ENCODE measurements at places on chromosomes 11 and 22.

- DNase-seq, result no peak
Measured at GRCh38 chr11:18495703-18496102, 31.0 kb downstream of the TSG101 start.

DNA sequence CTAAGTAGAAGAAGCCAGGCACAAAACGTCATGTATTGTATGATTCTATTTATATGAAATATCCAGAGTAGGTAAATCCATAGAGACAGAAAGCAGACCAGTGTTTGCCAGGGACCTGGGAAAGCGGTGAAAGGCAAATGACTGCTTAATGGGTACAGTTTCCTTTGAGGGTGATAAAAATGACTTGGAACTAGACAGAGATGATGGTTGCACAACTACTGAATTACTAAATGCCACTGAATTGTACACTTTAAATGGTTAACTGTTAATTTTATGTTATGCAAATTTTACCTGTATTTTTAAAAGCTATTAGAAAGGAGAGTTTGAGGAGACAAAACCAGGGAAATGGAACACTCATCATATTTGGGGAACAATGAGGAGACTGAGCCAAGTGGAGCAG, 61.8 kb upstream of the USP47 start:
- no peak for DNase-seq

- no peak for DNase-seq
Measured at GRCh38 chr11:80024119-80024518, 583.3 kb upstream of the TENM4 start.

- no peak for DNase-seq
Measured at GRCh38 chr22:20433191-20433590, 4.4 kb downstream of the SCARF2 start.

- no peak for DNase-seq
Measured at GRCh38 chr22:48237466-48238283, 1475.2 kb downstream of the TBC1D22A start.

GRCh38 chr11:35629511-35629910, 11.3 kb downstream of the FJX1 start:
- DNase-seq, result no peak

GRCh38 chr22:47580121-47580520, 817.7 kb downstream of the TBC1D22A start:
- DNase-seq, result no peak

GRCh38 chr11:112211536-112211935, 14.7 kb upstream of the PTS start:
- no peak for DNase-seq

DNA sequence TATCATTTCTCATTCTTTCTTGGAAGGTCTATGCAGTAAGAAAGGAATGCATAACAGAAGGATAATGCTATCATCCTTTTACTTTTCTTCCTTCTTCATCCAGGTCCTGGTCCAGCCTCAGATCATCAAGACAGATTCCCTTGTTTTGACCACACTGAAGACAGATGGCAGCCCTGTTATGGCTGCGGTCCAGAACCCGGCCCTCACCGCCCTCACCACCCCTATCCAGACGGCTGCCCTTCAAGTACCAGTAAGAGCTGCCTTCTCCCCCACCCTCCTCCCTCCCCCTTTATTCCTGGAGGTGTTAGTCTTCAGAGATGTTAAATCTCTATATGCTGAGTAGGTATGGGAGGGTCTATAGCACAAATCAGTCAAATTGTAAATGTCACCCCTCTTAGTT, 37.9 kb downstream of the SREBF2 start:
- no peak for DNase-seq

DNA sequence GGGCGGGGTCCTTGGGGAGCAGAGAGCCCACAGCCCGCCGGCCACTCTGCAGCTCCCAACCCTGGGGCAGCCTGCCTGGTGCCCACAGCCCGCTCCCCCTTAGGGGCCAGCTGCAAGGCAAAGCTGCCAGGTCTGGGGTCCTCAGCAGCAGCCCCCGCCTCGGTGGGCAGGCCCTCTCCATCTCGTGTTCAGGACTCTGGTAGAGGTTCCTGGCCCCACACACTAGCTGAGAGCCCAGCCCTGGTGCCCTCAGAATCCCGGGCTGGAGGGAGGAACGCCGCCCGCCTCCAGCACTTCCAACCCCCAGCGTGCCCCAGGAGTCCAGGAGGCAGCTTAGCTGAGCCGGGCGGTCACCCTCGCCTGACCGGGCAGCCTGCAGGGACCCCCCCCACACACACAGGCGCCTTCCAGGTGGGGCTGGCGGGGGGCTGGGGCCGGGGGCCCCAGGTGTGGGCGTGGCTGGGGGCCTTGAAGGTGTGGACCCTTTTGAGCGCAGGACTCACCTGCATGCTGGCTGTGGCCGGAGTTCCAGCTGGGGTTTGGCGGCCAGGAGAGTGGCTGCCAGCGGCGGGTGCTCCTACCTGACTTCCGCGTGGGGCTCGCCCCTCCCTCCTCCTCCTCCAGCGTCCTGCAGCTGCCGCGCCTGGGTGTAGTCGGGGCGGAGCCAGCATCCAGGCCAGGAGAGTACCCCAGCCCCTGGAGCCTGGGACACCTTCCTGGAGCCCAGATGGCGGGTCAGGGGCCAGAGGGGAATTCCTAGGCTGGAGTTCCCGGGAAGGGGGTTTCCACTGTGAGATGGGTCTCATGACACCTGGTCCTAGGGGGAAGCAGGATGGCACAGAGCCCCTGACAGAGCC, at the start of gene ANO9:
ANO9 (minus strand) TSS at position 594 of the 857 bp plus-strand sequence; CDS start at position 509, 85 bp downstream.
- DNase-seq, result no peak

- DNase-seq, result no peak
Measured at GRCh38 chr11:88042238-88042637, 133.0 kb downstream of the RAB38 start.

- no peak for DNase-seq
Measured at GRCh38 chr22:29202212-29203192, 3.2 kb upstream of the EMID1 start.

DNA sequence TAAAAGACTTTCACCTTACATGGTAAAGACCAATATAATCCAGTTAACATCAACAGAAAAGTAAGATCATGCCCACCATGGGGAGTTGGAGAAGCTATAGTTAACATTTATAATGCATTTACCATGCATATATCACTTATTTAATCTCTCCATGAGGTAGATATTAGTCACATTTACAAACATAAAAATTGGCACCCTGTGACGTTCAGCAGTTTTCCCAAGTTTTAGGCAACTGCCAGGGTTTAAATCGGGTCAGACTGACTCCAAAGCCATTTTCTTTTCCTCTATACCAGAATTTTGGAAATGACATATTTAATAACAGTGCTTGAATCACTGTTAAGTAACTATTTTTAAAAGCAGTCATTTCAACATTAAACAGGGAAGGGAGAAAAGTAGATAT, 266.3 kb downstream of the DDX10 start:
- DNase-seq, result no peak

- no peak for DNase-seq
Measured at GRCh38 chr11:117604336-117604995, 192.6 kb downstream of the DSCAML1 start.

- DNase-seq, result no peak
Measured at GRCh38 chr11:94211261-94211830, 82.7 kb downstream of the PANX1 start.

DNA sequence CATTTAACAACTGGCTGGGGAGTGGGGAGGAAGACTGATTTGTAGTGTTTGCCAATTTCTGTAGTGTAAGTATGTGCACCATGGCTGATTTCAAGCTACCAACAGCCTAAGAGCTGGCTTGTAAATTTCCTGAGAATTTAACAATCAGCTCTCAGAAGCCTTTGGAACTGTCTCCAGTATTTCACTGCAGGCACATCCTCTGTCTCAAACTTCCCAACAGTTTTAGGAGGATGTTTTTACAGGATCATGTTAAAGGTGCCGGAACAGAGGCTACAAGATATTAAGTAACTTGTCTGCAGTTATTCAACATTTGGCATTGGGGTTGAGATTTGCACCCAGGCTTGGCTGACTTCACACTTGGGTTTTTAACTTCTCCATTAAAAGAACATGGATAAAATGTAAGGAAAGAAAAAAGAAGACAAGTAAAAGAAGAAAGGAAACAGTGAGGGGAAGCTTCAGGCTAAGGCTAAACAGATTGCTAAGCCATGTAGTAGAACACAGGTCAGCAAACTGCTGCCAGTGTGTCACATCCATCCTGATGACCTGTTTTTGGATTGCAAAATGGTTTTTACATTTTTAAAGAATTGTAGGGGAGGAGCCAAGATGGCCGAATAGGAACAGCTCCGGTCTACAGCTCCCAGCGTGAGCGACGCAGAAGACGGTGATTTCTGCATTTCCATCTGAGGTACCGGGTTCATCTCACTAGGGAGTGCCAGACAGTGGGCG, 204.8 kb upstream of the SESN3 start:
- DNase-seq, result no peak

DNA sequence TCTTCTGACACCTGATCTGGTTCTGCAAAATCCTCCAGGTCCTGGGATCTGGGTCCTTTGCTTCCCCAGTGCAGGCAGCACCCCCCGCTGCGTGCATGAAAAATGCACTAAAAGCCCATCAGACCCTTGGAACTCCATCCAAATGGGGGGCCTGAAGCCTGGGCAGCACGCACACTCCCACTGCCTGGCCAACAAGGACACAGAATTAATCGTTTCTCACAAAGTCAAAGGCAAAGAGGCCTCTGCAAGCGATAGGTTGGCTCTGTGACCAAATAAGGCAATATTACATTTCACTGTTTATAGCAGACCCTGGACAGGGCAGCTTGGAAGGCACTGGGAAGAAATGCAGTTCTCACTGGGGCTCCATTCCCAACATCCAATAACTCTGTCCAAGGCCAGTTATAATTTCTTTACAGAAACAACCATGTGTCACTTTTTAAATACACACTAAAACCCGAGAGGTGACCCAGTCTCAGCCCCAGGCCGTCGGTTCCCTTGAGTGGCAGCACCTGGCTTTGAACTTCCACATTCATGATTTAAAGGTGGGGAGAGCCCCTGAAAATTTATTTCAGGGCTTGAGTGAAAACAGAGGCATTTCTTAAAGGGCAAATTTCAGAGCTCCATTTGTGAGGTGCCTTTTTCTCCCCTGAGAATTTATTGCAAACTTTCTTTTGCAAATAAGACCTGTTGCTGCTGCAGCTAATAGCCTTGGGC, 114.4 kb upstream of the ANO1 start:
- no peak for DNase-seq

GRCh38 chr11:117825538-117826189, 1.1 kb upstream of the FXYD2 start:
- DNase-seq, result no peak

- DNase-seq, result no peak
Measured at GRCh38 chr11:66663741-66664296, 13.9 kb downstream of the RBM4B start.

DNA sequence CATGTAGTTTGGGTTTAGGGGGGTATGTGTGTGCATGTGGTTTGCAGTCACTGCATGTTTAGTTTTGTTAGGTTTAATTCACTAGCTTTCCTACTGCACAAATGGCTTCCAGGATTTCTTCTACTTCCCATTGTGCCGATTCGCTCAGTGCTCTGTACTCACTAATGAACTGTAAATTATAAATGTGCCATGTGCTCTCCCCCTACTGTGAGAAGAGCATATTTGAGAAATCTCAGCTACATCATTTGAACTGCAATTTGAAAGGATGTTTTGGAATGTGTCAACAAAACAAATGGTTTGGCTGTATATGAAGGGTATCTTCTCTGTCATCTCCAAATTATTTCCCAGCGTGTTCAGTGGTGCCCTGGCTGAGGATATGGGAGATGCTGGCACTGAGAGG, 28.1 kb downstream of the CYB5R2 start:
- no peak for DNase-seq

- no peak for DNase-seq
Measured at GRCh38 chr11:107882095-107882820, 23.7 kb upstream of the SLC35F2 start.

DNA sequence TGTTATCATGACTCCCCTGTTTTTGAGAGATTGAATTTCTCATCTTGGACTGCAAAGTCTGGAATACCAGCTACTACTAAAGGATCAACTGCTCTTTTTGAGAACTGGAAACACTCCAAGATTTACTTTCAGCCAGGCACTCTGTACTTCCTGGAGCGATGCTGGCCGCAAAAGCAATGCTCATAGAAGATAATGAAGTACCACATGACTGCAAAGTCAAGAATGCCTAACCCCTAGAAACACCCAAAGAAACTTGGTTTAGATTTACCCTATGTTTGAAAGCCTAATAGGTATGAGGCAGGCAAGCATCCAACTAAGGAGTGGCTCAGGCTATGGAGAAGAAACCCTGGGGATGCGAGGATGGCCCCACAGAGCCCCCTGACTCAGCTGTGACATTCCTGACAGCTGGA, 47.7 kb upstream of the ARHGAP20 start:
- DNase-seq, result no peak

DNA sequence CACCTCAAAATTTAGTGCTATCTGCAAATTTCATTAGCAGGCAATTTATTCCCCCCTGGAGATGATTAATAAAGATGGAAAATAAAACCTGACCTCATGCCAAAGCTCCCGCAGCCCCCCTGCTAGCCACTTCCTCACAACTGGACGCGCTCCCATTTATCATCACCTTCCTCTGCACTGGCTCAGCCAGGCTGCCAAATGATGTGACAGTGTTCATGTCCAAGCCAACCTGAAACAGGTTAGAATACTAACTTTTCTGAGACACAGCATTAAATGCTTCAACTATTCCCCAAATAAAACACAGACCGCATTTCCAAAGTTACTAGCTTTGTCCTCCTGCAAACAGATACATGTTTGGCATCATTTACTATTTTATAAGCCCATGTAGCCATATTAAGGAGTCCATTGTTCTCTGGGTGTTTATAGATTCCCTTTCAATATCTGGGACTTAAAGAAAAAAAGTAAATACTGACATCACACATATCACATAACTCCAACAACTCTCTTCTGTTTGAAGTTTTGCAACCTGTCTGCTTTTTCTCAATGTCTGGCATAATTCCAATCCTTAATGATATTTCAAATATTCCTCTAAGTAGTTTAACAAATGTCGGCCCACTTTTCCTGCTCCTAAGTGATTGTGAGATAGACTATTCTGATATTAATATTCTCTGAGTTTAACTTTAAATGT, 829.7 kb upstream of the FAT3 start:
- DNase-seq, result no peak

DNA sequence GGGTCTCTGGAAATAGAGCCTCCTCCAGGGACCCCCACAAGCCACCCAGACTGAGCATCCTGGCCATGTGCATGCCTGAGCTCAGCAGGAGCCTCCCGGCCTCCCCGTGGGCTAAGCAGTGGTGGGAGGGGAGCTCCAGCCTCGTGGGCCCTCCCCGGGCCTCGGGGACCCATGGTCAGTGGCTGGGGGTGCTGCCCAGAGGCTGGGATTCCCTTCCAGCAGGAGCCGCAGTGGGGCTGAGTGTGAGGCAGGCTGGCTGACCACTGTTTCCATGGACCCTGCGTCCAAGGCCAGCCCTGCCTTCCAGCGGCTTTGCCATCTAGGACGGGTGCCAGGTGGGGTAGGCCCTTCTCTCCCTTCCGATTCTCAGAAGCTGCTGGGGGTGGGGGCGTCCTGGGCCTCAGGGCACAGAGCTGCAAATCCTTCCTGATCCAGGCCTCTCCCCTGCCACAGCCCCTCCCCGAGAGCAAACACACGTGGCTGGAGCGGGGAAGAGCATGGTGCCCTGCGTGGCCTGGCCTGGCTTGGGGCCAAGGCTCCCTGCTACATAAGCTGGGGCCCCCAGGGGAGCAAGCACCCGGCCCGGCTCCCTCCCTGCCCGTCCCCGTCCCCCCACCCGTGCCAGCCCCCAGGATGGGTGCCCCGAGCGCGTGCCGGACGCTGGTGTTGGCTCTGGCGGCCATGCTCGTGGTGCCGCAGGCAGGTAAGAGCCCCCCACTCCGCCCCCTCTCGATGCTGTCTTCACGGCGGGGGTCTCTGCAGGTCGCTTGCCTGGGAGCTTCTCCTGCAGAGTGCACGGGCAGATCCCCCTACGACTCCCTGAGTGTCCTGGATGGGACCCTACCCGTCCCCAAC, at the start of gene MUC5B:
MUC5B (plus strand) TSS at position 576 of the 855 bp plus-strand sequence; CDS start at position 634, 58 bp downstream.
- no peak for DNase-seq

- no peak for DNase-seq
Measured at GRCh38 chr11:11668274-11668673, 46.5 kb upstream of the GALNT18 start.

Measured in fibroblast of skin of left biceps (primary cell).